NCI-H1436 (cell line): ENCODE measurements at places on chromosomes 13 and 19.

DNA sequence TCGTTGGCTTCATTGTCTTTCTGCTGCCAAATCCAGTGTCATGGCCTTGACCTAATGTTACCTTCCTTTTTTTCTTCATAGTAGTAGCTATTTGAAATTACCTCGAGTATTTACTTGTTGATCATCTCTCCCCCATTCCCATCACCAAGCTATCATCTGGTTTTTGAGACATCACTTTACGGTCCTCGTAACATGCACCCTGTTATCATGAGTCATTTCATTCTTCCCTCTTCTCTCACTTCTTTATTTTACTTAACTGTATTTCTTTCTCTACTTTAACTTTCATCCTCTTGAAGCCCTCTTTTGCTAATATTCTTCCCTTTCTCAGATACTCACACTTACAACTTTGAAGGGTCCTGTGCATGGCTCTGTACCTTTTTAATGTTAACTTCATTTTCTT lies 31.8 kb downstream of the TPP2 start:
- no peak for DNase-seq

DNA sequence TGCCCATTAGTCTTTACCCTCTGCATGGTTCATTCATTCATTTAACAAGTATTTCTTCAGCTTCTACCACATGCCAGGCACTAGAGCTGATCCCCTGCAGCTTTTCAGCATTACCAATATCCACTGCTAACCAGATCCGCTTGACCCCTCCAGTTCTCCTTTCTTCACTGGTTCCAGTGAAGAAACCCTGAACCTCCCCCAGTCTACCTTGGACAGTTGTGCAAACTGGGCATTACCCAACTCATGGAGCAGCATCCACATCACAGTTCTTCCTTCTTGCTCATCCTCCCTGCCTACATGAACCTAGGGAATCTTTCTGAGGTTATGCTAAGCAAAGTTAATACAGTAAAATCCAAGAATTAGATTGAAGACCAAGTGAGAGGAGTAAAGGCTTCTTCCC lies 78.7 kb upstream of the SERP2 start:
- no peak for DNase-seq

DNA sequence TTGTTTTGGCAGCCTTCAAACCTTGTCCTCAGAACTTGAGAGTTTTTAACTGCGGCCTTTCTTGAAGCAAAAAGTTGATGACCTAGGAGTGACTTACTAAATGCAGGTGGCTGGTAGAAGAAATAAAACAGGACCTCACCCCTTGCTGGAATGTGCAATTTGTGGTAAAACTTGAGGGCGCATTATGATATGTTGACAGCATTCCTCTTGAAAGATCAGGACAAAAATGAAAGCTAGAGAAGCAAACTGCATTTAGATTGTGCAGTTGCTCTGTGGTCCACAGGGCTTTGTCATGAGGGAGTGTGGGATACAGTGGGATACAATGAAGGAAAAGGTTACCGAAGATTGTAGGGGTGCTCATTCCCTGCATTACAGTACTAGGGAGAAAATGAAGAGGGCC lies 504.2 kb downstream of the GPC6 start:
- no peak for DNase-seq

GRCh38 chr13:42807241-42807640 lies 25.9 kb downstream of the FAM216B start:
- no peak for DNase-seq

DNA sequence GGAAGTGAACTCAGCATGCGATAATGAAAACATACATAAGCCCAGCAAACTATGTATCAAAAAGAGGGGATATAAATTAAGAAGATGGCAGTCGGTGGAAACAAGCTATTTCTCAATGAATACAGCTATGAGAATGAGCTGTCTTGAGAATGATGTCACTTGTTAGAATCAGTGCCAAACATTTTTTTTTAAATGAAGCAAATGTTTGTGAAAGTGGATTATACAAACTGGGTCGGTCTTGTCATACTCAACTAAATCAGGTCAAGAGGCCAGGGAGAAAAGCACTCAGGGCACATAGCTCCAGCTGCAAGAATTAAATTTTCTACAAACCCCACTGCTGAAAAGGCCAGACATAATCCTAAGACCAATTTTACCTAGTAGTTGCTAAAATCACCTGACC lies 1048.4 kb downstream of the SLITRK1 start:
- no peak for DNase-seq

- no peak for DNase-seq
These were observed 229.1 kb downstream of the TSHZ3 start for GRCh38 chr19:31119951-31120690.

GRCh38 chr19:10510301-10510802 lies 6.9 kb downstream of the S1PR5 start:
- no peak for DNase-seq

GRCh38 chr13:20521364-20522115 lies 4.1 kb downstream of the CRYL1 start:
- no peak for DNase-seq

DNA sequence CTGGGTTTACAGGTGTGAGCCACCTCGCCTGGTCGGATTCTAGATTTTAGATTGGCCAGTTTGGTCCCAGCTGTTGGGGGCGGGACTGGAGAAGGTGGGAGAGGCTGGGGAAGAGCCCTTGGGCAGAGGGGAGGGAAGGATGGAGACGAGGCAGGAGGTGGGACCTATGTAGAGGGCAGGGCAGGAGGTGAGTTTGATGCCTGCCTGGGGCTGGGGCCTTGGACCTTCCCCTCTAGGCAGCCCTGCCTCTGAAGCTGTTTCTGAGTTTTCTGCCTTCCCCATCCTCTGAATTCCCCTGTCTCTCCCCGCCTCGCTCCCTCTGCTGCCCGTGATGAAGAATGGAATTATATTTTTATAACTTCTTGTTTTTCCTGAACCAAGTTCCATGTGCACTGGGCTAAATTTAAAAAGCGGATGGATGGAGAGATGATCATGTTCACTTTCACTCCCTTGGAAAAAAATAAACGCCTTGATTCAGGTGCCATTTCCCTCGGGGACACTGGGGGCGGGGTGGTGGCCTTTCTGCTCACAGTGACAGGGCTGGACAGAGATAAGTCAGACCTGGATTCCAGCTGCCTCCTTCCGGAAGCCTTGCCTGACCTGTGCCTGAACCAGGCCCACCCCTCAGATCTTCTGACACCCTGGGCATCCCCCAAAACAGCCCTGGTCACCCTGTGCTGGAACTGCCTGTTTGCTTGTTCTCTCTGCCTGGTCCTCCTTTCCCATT lies 16.5 kb upstream of the TNFAIP8L1 start:
- no peak for DNase-seq

DNA sequence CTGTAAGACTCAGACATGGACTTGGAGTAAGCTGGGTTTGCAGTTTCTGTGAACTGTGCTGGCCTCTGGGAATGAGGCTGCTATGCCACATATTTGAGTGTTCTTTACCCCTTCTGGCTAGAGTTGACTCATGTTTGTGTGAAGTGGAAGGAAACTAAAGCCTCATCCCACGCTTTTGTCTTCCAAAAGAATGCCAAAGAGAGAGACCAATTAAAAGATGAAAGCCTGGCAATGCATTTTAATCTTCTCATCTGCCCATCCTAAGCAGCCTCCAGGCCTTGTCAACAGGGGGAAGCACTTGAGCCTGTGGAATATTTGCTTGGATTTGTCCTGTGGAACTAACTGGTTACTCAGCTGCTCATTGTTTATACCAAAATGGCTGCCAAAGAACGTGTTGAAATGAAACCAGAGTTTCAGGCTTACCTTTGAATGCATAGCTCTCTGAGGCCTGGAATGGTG lies 49.1 kb downstream of the LMO7 start:
- DNase-seq, result no peak
